NCI-H524 (cell line): ENCODE measurements at places on chromosomes 1 and 21.

- DNase-seq: no peak
These were observed 3.9 kb upstream of the ARHGAP30 start for GRCh38 chr1:161073474-161074121.

DNA sequence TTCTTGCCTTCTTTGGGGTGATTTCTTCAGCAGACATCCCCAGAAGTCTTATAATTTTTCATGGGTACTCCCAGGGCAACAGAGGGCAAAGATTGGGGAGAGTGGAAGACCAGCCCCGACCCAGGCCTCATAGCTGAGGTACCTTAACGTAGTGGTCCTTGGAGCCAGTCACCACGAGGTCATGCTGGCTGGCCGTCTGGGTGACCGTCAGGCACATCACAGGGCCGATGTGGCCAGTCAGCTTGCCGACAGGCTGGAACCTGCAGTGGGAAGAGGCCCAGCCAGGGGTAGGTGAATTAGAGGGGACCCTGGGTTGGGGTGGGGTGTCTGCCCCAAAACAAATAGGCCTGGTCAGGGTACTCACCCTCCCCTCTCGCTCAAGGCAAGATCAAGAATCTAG lies 46.9 kb downstream of the KIF21B start:
- no peak for DNase-seq

DNA sequence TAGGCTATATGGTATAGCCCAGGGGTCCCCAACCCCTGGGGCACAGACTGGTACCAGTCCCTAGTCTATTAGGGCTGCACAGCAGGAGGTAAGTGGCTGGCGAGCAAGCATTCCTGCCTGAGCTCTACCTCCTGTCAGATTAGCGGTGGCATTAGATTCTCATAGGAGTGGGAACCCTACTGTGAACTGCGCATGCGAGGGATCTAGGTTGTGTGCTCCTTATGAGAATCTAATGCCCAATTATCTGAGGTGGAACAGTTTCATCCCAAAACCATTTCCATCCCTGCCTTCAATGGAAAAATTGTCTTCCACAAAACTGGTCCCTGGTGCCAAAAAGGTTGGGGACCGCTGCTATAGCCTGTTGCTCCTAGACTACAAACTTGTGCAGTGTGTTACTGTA lies 22.8 kb upstream of the ZBTB8A start:
- no peak for DNase-seq

DNA sequence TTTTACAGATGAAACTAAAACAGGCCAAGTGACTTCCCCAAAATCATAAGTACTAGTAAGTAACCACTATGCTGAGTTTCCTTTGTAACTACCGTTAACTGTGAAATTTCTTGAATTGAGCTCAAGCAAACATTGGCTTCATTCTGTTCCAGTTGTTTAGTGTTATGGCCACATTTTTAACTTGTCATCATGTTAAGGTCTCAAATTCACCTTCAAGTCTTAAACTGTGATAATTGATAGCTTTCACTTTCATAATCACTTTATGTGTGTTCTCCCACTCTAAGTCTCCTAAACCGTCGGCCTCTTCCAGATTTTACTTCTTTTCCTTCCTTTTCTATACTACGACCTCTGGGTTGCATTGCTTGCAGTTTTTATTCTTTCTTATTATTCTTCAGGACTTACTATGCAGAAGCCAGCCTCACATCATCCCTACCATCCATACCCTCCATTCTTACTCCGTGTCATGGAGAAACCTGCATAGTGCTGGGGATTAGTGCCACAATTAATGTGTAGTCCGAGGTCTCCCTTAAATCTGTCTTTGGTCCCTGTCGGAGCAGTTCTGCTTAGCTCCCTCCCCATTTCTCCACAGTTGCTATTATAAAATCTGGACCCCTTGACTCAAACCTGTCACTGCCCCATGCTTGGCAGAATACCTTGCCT lies 5.8 kb downstream of the KIF1B start:
- DNase-seq: no peak

DNA sequence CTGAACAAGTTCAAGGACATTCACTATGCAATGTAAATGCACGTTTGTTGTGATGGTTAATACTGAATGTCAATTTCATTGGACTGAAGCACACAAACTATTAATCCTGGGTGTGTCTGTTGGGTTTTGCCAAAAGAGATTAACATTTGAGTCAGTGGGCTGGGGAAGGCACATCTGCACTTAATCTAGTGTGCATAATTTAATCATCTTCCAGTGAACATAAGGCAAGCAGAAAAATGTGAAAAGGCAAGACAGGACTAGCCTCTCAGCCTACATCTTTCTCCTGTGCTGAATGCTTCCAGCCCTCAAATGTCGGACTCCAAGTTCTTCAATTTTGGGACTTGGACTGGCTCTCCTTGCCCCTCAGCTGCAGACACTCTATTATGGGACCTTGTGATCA lies 40.1 kb downstream of the PRPF38A start:
- DNase-seq: no peak

DNA sequence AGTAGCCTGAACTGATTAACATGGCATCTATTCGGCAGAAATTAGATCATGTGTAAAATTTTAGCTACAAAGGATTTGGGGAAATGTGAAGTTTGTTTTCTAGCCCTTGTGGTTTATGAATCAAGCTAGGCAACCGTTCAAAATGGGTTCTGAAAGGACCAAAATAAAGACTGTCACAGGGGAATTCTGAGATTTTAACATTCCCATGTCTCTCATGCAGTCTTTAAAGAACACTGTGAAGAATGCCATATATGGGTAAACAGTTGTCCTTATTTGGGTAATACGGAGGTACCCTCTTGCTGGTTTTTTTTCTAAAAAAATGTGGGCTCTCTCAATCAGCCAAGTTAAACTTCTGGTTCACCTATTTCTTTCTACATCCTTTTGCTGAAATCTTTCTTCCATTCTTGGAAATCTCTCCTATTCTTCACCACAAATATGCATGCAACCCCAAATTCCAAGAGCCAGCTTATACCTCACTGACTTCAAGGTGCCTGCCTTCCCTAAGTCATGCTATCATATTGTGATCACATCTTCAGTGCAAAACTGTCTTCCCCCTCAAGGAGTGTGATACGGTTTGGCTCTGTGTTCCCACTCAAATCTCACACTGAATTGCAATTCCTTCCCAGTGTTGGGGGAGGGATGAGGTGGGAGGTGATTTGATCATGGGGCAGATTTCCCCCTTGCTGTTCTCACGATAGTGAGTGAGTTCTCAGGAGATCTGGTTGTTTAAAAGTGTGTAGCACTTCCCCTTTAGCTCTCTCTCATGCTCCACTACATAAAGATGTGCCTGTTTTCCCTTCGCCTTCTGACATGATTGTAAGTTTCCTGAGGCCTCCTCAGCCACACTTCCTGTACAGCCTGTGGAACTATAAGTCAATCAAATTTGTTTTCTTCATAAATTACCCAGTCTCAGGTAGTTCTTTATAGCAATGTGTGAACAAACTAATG lies 308.7 kb downstream of the TTLL7 start:
- DNase-seq: no peak

- DNase-seq: no peak
These were observed 44.9 kb downstream of the SYT6 start for GRCh38 chr1:114108751-114109255.

DNA sequence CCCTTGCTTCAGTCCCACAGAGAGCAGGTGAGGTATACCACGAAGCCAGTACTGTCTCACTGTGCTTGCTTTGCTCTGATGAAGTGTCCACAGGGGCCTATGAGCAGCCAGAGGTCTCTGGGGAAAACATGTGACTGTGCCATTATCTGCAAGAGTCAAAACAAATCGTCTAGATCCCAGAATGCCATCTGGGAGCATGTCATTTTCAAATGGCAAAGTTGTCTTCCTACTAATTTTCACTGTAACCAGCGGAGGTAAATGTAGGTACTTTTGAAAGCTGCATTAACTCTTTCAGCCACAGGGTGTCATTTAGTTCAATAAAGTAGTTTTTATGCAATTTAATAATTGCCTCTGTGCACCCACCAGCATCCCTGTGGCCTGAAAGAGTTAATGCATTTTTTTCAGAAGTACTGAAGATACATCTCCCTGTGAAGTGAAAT lies 173.6 kb upstream of the SGIP1 start:
- peak; percentile 91 for DNase-seq

GRCh38 chr1:113714606-113715269 lies 44.5 kb downstream of the PHTF1 start:
- no peak for DNase-seq

DNA sequence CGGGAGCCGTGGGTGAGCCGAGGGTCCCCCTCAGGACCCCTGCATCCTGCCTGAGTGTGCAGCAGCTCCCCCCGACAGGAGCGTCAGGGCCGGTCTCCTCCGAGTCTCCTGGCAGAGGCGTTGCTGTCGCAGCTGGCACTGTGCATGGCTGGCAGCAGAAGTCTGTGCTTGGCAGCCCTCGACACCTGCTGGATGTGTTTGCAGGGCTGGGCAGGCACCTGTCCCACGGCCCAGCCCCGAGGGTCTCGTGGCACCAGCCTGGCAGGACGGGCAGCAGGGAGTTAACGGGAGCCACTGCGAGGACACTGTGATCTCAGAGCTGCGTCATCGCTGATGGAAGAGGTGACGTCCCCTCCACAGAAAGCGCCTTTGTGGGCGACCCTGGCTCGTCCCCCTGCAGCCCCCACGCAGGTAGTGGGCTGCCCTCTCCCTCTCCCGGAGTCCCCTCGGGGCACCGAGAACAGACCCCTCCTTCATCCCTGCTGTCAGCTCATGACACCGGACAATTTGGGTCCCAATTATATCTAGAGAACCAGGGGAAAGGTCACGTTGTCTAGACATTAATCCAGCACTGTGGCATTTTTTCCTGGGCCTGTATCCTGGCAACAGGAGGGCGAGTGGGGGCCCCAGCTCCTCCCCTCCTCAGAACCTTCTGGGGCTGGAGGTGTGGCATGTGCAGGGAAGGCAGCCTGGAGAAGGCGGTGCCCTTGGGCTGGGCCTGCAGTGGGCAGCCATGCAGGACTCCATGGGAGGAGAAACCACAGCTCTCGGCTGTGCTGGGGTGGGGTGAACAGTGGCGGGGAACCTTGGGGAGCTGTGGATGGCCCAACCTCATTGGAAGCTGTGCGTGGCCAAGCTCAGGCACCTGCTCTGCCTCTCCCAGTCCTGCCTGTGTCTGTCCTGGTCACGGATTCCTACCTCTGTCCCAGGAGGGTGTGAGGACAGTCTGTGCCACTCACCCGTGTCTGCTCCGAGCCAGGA lies 15.4 kb downstream of the COL18A1 start:
- no peak for DNase-seq

- DNase-seq: no peak
These were observed 235.4 kb upstream of the KAZN start for GRCh38 chr1:14363036-14363590.

GRCh38 chr1:226884966-226885820 lies 14.8 kb downstream of the PSEN2 start:
- DNase-seq: peak; percentile 86

- peak; percentile 29 for DNase-seq
These were observed 20.2 kb downstream of the NUAK2 start for GRCh38 chr1:205301205-205301821.

DNA sequence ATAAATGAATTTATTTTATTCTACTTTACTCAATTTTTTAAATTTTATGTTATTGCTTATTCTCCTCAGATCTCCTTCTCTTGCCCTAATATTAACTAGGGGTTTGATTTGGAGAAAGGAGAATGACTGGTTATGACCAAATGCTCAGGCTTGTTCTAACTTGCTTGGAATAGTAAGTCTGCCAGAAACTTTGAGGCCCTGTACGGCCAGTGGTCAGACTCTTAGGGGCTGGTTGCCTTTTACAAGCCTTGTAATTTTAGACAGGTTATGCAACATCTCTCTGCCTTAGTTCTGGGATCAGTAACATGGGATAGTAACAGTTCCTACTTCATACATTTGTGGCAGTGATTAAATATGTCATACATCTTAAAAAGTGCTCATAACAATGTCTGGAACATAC lies 279.5 kb downstream of the DUSP10 start:
- no peak for DNase-seq

- no peak for DNase-seq
These were observed 70.4 kb upstream of the VCAM1 start for GRCh38 chr1:100649146-100649545.

- no peak for DNase-seq
These were observed 203.8 kb upstream of the POU3F1 start for GRCh38 chr1:38250356-38250755.

GRCh38 chr1:207644166-207644851 lies 624 bp upstream of the CR1L start:
- no peak for DNase-seq

GRCh38 chr1:1114431-1114830 lies 1.5 kb downstream of the C1orf159 start:
- DNase-seq: no peak

GRCh38 chr1:65804584-65804983 lies 11.9 kb downstream of the PDE4B start:
- DNase-seq: no peak

GRCh38 chr1:182195733-182196132 lies 134.2 kb upstream of the ZNF648 start:
- DNase-seq: no peak

DNA sequence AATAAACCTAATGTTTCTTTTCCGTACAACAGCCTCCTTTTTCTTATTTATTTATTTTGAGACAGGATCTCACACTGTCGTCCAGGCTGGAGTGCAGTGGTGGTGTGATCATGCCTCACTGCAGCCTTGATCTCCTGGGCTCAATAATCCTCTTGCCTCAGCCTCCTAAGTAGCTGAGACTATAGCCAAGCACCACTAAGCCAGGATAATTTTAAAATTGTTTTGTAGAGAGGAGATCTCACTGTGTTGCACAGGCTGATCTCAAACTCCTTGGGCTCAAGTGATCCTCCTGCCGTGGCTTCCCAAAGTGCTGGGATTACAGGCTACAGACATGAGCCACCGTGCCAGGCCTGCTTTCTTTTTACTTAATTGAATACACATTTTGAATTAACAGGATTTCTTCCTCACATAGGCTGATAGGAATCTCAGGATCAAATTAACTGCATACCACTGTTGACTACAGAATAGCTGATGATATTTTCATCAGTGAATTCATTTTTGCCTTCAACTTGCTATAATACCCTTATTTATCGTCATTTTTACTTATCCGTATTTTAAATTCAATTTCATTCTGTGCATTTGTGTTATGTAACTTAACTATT lies 2010.5 kb downstream of the NCAM2 start:
- DNase-seq: peak; percentile 2

- no peak for DNase-seq
These were observed 1.3 kb downstream of the TNNI3K start for GRCh38 chr1:74236440-74236839.

- DNase-seq: no peak
These were observed 61.5 kb upstream of the RAVER2 start for GRCh38 chr1:64683419-64683818.
